ENCODE measurements at places on chromosomes 1 and 21. TPM values are rescaled to one million over a fixed set of nuclear protein-coding genes. Genes with fewer than 3 reads are reported as not detected.

The AQP10 gene
- not detected for polyA plus RNA-seq

The ADORA1 gene
- not detected for polyA plus RNA-seq

DNA sequence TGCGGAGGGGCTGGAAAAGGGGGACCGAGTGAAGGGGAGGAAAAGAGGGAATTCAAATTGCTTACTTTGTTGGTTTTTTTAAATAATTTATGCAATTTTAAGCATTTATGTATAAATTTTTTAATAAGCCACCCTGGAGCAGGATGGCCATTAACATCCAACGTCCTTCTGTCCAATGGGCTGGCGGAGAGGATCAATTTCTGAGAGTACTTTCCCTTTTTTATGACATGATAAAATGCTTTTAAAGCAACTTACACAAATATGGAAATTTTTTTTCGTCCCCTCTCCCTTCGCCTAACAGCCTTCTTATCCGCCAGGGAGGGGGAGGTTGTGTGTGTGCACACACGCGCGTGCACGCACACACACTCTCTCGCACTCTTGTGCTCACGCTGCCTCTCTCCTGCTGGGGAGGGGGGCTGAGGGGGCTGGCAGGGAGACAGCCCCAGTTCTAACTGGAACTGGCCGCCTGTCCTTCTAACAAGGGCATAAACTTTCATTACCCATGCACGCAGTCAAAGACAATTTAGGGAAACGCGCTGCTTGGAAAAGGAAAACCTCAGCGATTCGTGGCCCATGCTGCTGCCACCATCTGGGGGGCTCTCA lies 123.2 kb downstream of the CASZ1 start:
- no peak for DNase-seq

- no peak for DNase-seq
Observed at GRCh38 chr1:219159946-219160645, 13.6 kb upstream of the LYPLAL1 start.

GRCh38 chr1:173161510-173162221 lies 45.5 kb downstream of the TNFSF4 start:
- DNase-seq = no peak

DNA sequence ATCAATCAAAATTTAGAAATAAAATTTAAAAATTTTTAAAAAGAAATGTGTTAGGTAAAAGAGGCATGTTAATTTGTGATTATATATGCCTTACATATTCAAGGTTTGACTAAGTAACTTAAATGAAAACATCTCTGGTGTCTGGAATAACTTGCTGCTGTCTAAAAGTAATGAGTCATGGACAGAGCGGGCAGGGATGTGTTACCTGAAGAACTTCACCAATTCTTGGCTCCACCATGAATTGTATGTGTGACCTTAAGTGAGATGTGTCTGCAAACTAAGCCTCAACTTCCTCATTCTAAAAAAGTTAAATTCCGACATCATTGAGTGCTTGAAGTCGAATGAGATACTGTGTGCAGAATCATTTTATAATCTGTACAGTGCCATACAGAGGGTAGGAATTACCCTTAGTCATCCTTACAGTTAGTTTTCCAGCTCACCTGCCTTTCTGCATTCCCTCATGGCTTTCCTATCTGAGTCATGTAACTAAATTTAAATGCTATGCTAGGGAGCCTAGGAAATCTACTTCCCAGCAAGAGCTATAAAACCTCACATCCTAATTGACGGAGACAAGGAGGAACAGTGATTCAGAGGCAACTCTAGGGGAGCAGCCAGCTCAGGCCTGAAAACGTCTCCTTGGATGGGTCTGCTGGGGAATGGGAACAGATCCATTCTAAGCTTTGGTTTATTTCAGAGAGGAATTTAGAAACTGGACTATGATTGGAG lies 100.7 kb upstream of the TSPAN2 start:
- DNase-seq = no peak

Data from naive B cell (primary cell).